Spinal cord (tissue), 10 donors: ENCODE measurements at places on chromosomes 3 and 15. TPM values are rescaled to one million over a fixed set of nuclear protein-coding genes. Genes with fewer than 3 reads are reported as not detected.

The ADAMTS17 gene
- total RNA-seq, result 20.6 TPM

The SQOR gene
- 13.3 TPM for total RNA-seq

The WDR93 gene
- 0.69 TPM for total RNA-seq

The NEK11 gene
- 42.1 TPM for total RNA-seq

The ABI3BP gene
- 49.5 TPM for total RNA-seq

The CFAP100 gene
- total RNA-seq, result 16.6 TPM

The NAALADL2 gene
- total RNA-seq, result 24.4 TPM

The PPP1R14D gene
- not detected for total RNA-seq

The ZNF80 gene
- total RNA-seq, result not detected

The CLASP2 gene
- 197 TPM for total RNA-seq

The EFCC1 gene
- total RNA-seq, result 2.7 TPM

The SLC51B gene
- 0.44 TPM for total RNA-seq

The GDPGP1 gene
- total RNA-seq, result 6.0 TPM

The ARID3B gene
- total RNA-seq, result 4.5 TPM

The GALNT15 gene
- 19.1 TPM for total RNA-seq

The SEMA3F gene
- total RNA-seq, result 9.1 TPM

The TRH gene
- 61.5 TPM for total RNA-seq

The ADAMTSL3 gene
- total RNA-seq, result 19.8 TPM

The KY gene
- 1.5 TPM for total RNA-seq

The HCLS1 gene
- 10.2 TPM for total RNA-seq

The LRRC31 gene
- 0.50 TPM for total RNA-seq

The FBXL2 gene
- total RNA-seq, result 34.1 TPM

The GOLGA6L9 gene
- 6.1 TPM for total RNA-seq
